Neural crest cell (in vitro differentiated cells): ENCODE measurements at places on chromosomes 2 and 18. TPM values are rescaled to one million over a fixed set of nuclear protein-coding genes. Genes with fewer than 3 reads are reported as not detected.

CNRIP1 gene
- total RNA-seq: 36.6 and 37.3 TPM in 2 replicates

DIPK1C gene
- not detected in 2 replicates for total RNA-seq

TUBA3E gene
- total RNA-seq: not detected in 2 replicates

FAM228A gene
- total RNA-seq: 0.39 and 0.51 TPM in 2 replicates

DOCK10 gene
- total RNA-seq: 29.7 and 32.4 TPM in 2 replicates

DNA sequence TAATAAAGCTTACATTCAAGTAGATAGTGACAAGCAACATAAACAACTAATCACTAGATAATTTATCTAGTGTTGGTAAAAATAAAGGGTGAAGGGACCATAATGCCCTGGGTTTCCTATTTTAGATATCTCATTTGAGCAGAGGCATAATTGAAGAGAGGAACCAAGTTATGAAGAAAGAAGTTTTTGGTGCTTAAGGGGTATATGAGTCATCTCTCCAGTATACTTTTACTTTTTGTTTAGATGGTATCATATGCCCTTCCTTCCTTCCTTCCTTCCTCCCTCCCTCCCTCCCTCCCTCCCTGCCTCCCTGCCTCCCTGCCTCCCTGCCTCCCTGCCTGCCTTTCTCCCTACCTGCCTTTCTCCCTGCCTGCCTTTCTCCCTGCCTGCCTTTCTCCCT lies 1053.5 kb upstream of the CELF4 start:
- H3K27me3 ChIP-seq: no peaks in the 10 kb centered on the region
- no peak overlapping the region for H3K27ac ChIP-seq
- H3K36me3 ChIP-seq: no peaks in the 10 kb centered on the region

DNA sequence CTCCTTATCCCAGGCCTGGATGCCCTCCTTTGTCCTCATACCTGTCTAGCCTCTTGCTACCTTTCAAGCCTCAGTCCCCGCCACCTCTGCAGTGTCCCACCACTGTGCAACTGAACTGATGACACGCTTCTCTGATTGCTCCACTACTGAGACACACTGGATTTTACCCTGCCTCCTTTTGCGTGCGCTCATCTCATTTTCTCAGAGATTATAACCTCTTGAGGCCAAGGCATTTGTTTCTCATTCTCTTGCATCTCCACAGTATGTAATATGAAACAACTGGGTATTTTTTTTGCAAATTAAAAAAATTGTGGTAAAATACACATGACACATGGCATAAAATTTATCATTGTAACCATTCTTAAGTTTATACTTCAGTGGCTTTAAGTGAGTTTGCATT lies 95.4 kb downstream of the PRKCE start:
- peaks cover 6% of the 10 kb centered on the region for H3K36me3 ChIP-seq
- H3K4me1 ChIP-seq: peaks cover 6% of the 10 kb centered on the region
- no peak overlapping the region for H3K4me3 ChIP-seq
- no peak for DNase-seq
- H3K27me3 ChIP-seq: no peaks in the 10 kb centered on the region
- no peak overlapping the region for H3K27ac ChIP-seq

- no peaks in the 10 kb centered on the region for H3K36me3 ChIP-seq
- no peak overlapping the region for H3K27ac ChIP-seq
- H3K4me1 ChIP-seq: peaks cover 4% of the 10 kb centered on the region
- no peak overlapping the region for H3K4me3 ChIP-seq
These were observed 363.8 kb upstream of the TRIB2 start for GRCh38 chr2:12352889-12353288.

DNA sequence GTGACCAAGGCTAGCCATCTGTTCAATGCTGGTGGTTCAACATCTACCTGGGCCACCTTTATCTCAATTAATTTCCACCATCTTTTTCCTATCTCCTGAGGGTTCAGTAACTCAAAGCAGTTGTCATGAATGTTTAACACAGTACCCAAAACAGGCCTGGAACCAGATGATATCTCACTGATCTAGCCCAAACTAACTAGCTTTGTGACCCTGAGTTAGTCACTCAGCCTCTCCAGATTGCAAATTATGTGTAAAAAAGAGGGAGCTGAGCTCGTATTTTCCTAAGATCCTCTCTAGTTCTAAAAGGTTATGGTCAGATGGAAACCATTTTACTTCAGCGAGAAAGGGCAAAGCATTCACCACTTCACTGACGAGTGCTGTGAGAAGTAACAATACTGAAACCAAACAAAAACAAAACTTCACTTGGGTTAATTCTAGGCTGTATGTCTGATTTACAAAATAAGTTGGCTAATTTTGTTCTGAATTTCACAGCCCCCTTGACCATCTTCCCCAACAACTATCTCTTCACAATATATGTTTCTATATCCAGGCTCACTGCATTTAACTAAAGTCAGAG lies 14.8 kb downstream of the SPRED2 start:
- no peaks in the 10 kb centered on the region for H3K27me3 ChIP-seq
- no peak overlapping the region for H3K27ac ChIP-seq
- H3K4me1 ChIP-seq: peaks cover 51% of the 10 kb centered on the region
- no peaks in the 10 kb centered on the region for H3K36me3 ChIP-seq

GRCh38 chr2:240702640-240703011 lies 11.0 kb downstream of the AQP12A start:
- H3K4me3 ChIP-seq: no peak overlapping the region
- no peaks in the 10 kb centered on the region for H3K36me3 ChIP-seq
- H3K4me1 ChIP-seq: no peaks in the 10 kb centered on the region
- no peak overlapping the region for H3K27ac ChIP-seq
- H3K27me3 ChIP-seq: peaks cover 11% of the 10 kb centered on the region
